Caco-2 (cell line): ENCODE measurements at places on chromosomes 2 and 18.

- DNase-seq: no peak
These were observed 82.6 kb upstream of the ST8SIA3 start for GRCh38 chr18:57269756-57270155.

DNA sequence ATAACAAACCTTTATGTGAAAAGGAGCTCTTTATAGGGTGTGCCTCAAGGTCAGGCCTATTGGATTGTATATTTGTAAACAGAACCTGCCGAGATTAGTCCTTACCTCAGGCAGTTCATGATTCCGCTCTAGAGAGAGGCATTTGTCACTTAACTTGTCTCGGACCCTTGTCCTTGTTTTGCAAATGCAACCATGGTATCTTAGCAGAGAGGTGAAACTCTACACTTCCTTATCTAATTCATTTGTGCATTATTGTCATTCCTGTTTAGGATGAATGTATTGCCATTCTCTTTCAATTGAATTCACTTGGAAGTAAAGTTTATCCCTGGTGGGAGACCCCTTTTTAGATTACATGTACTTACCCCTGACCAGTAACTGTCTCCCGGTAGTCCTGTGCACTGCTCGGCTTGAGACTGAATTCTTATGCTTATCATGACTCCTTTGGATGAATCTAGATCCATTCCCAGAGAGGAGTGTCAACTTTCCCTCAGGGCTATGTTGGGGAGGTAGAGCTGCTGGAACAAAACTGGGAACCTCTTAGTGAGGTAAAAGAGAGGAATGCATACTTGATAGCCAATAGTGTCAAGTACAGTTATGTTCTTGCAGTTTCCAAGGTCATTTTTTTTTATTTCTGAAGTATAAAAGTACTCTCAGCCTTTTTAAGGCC is 46.6 kb downstream of the SGPP2 start:
- no peak for DNase-seq

DNA sequence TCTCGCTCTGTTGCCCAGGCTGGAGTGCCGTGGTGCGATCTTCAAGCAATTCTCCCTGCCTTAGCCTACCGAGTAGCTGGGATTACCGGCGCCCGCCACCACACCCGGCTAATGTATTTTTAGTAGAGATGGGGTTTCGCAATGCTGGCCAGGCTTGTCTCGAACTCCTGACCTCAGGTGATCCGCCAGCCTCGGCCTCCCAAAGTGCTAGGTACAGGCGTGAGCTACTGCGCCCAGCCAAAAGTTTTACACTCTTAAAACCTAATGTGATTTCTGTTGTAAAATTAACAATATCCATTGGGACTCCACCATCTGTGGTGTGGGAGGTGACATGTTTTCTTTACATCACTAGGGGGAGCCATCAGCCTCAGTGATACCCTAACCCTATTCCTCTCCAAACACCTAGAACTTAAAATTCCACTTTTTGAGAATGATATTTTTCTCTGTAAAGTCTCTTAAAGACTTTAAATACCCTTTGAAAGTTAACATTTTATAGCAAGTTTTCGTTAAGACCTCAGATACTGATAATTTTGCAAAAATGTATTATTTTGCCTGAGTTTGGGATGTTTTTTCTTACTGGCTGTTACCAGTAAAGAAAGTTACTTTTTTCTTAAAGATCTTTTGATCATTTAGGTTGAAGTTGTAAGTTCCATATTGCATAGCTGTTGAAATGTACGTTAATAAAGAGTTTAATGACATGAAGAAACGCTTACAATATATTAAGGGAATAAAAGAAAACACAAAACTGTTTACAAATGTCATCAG is 11.6 kb upstream of the EIF2AK2 start:
- peak; percentile 62 for DNase-seq

- DNase-seq: peak; percentile 50
These were observed 9.4 kb upstream of the RAPGEF4 start for GRCh38 chr2:172726172-172726735.

- DNase-seq: no peak
These were observed 361.9 kb upstream of the CHST9 start for GRCh38 chr18:27546991-27547390.

GRCh38 chr2:216477283-216478035 is 21.2 kb upstream of the RPL37A start:
- no peak for DNase-seq

- DNase-seq: no peak
These were observed 280.9 kb upstream of the RAB6C start for GRCh38 chr2:129698593-129698992.

GRCh38 chr18:12911025-12911928 is 27.2 kb upstream of the PTPN2 start:
- DNase-seq: no peak

- peak; percentile 14 for DNase-seq
These were observed 47.6 kb downstream of the TNS1 start for GRCh38 chr2:217954971-217955740.

DNA sequence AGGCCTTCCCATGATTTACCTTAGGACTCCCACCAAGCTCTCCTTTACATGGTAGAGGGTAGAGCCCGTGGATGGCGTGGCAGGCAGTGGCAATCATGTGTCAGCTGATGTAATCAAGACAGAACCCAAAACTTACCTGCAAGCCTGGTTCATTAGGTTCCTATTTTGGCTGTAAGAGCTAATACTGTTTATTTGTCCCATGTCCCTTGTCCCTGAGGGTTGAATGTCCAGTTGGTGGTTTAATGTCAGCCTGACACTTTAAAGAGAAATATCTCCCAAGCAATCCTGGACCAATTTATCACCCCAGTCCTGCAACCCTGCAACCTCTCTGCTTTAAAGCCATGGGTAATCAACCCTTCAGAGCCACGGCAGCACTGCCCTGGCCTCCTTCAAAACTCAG is 6.0 kb upstream of the FABP1 start:
- DNase-seq: no peak

- no peak for DNase-seq
These were observed 185.6 kb downstream of the LPIN1 start for GRCh38 chr2:11932048-11932512.

DNA sequence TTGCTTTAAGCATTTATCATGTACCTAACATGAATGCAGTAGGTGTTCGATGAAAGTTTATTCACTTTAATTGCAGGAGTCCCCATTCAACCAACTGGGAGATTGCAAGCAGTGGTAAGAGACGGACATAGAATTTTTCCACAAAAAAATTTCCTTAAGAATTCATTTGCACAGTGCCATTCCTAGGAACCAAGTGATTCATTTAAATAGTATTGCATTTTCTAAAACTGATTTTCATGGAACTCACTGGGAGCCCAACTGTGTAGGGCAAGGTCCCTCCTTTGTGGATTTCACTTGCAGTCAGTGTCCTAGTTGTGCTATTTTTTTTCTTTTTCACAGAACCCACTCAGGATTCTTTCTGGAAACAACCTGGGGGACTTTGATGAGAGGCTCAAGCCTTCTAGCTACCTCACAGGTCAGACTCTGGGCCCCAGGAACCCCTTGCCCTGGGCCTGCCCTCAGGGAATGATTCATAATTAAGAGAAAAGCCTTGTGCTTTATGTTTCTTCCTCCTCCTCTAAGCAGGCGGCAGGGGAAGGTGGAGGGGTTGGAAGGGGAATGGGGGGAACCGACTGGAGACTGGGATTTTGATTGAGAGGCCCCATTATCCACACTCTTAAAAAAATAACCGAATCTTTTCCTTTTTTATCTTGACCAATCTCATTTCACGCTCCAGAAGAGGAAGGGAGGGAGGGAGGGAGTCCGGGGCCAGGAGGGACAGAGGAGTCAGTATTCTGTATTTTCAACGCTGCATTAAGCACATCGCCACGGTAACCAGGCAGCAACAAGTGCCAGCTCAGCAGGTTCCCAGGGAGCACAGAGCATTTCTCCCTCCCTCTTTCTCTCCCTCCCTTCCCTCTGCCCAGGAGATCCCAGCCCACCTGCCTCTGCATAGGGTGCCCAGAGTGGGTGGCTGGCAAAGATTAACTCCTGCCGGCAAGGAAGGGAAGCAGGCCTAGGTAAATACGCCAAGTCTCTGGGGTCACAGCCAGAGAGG is 51.8 kb downstream of the PSD4 start:
- peak; percentile 46 for DNase-seq

GRCh38 chr2:198438331-198438730 is 633.9 kb downstream of the PLCL1 start:
- no peak for DNase-seq

- DNase-seq: no peak
These were observed 464.4 kb downstream of the PTPRM start for GRCh38 chr18:8031496-8031895.

DNA sequence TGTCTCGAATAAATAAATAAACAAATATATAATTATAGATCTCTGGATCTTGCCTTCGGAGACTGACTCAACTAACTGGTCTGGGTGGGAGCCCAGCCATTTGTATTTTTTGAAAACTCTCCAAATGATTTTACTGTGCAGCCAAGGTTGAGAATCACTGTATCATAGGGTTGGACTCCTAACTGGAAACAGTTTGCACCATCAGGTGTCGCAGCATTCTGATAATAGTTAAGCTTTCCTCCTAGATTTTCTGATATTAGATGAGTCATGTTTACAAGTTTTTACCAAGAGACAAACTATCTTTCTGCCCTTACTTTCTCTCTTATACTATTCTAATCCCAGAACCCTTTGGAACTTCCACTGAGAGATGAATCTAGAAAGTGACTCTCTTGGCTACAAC is 16.8 kb downstream of the IL37 start:
- DNase-seq: no peak

DNA sequence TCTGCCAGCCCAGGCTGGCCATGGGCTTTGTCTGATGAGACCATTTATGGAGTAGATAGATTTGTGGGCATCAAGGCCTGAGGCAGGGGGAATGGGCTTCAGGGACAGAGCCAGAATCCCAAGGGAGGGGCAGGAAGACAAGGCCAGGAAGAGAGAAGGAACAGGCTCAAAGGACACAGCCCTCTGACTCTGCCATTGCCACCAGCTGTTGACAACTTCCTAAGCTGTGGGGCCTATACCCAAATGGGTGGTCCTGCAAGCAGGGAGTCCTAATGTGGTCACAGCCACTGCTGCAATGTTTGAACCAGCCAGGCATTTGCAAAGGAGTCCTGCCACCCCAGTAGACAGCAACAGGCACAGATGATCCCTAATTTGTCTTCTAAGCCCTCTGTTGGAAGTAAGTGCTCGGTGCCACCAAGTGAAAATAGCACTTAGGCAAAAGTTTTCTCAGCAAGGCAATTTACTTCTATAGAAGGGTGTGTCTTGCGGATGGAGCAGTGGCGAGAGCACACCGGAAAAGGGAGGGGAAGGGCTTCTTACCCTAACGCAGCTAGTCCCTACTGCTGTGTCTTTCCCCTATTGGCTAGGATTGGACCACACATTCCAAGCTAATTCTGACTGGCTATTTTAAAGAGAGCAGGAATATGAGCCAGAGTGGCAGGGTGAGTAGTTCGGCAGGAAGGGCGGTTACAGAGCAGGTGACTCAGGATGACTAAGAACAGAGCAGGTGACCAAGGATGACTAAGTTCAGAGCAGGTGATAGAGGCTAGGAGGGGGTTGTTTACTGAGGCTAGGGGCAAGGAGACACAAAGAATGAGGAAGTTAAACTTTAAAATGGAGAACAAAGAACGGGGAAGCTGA is 47.2 kb downstream of the C1QL2 start:
- no peak for DNase-seq

GRCh38 chr18:36734596-36734995 is 94.2 kb downstream of the TPGS2 start:
- DNase-seq: no peak
